CD4-positive, alpha-beta T cell treated with Interleukin-17A for 4 hours (primary cell): ENCODE measurements at places on chromosomes 5 and 9.

DNA sequence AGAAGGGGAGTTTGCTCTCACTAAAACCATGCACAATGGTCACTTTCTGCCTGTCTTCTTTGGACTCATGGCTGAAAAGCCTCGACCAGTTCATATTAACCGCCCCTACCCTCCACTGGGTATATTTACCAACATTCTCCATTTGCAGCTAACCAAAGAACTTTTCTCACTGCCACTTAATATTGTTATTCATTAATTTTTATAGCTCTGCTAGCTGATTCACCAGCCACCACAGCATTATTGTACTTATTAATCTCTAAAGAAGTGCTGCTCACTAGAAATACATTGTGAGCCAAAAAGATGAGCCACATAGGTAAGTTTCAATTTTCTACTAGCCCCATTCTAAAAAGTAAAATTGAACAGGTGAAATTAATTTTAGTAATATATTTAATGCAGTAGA is 33.4 kb upstream of the SMIM32 start:
- DNase-seq: no peak

DNA sequence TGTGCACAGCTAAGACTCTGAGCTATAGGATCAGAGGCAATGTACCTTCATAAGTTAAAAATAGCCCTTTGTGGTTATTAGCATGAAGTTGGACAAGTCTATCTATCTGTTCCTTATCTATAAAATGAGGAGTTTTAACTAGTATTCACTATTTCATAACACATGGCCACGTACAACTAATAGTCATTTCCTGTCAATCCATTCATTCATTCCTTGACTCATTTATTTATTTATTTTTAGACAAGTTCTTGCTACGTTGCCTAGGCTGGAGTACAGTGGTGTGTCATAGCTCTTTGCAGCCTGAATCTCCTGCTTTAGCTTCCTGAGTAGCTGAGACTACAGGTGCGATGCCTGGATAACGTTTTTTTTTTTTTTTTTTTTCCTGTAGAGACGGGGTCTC is 92.1 kb downstream of the NR3C1 start:
- no peak for DNase-seq

DNA sequence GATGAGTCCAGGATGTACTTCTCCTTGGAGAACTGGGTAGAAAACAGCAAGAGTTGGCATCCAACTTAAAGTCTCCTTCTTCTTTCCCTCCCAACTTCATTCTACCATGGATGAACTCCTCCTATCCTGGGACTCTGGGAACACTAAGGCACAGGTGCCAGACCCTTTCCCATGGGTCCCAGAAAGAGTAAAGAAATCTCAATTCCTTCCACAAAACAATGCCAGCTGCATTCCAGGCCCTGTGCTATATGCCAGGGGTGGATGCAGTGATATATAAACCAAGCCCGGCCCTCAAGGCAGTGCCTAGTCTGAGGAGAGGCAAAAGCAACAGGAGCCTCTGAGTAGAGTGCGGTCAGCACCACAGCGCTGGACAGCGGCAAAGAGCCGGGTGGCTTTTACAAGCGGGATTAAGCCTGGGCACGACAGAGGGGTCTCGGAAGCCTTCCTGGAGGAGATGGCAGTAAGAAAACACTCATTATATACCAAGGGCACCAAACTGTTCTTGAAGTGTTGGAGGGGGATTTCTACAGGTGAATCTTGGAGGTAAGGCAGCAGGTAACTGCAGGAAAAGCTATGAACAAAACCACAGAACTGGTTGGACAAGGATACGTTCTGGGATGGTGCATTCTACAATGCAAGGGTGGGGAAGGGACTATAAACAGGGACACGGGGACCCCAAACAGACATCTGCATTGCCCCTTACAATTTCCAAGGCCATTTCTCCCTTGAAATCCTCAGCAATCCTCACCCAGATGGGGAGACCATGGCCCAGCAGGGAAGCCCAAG is 16.4 kb upstream of the TOR2A start:
- DNase-seq: no peak

DNA sequence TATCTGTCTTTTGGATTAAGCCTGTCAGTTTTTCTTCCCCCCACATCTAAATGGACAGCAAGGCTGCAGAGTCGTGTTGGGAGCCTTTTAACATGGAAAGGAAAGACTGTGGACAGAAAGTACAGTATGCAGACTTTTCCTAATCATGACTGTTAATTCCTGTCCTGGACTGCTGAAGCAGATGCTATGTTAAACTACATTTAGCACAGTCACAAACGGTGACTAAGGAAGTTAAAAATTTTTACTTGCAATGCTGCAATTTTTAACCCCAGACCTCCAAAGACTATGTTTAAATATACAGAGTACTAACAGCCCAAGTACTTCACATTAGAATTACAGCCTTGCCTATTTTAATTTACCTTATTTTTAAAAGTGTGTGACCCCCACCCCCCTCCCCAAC is 51.8 kb downstream of the ELAVL2 start:
- DNase-seq: no peak

DNA sequence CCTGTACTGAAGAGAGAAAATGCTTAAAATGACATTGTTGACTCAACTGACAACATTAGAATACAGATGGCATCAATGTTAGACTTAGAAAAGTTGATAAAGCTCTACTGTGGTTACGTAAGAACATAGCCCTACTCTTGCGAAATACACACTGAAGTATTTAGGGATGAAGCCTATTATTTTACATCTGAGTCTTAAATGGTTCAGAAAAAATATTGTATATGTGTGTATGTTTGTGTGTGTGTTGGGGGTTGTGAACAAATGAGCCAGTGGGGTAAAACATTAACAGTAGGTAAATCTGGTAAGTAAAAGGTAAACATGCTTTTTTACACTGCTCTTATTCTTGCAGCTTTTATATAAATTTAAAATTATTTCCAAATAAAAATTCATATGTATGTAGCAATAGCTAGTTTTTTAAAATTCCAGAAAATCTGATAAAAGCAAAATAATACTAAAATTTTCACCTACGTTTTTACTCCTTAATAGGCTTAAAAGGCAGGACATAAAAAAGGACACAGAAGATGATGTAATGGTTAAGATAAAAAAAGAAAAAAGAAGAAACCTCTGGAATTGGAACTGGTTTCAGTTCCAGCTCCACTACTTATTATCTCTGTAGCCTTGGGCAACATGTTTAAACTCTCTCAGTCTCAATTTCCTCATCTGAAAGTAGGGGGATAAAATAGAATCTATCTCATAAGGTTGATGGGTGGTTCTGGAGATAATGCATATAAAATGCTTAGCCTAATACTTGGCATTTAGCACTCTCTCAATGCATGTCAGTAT is 44.3 kb downstream of the GARNL3 start:
- no peak for DNase-seq

DNA sequence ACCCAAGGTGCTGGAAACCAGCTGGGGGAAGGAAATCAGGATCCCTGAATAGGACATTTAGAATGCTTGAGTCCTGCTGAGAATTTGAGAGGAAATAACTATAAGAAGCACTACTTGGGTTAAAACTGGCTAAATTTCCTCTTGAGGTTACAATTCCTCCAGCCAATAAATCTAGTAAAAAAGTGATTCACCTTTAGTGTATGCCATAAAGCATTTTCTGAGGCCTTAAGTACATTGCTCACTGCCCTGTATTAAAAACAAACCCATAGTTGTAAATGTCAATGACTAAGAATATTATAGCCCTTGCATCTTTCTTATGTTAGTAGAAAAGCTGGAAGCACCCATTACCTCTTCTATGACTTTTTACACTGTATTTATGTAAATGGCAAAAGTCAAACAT is 634.7 kb upstream of the ARRDC3 start:
- no peak for DNase-seq

- DNase-seq: no peak
These were observed 296.8 kb downstream of the EBF1 start for GRCh38 chr5:158802941-158803341.

DNA sequence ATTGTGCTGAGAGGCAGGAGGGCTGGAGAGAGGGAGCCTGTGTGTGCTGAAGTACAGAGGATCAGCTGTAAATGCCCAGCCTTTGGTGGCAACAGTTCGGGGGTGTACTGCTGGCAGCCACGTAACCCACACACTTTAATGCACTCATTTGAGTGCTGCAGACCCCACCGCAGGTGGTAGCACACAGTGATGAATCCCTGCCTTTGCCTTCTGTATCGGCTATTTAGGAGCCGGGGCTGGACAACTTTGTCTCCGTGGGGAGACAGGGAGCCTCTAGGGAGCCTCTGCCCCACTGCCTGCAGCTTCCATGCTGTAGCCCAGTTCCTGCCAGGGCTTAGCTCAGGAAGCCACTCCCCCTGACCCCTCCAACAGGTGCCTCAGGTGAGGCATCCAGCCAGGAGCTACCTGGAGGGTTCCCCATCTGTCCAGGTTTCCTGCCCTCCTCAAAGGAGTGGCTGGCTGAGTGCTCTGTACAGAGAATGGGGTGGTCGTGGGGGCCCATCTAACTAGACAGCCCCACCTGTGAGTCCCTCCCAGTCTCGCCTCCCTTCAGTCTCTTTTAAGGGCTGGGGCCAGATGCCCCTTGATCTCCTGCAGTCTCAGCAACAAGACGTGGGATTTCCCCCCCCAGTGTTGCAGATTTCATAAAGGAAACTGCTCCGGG is 44.5 kb downstream of the SECISBP2 start:
- DNase-seq: peak; percentile 3

DNA sequence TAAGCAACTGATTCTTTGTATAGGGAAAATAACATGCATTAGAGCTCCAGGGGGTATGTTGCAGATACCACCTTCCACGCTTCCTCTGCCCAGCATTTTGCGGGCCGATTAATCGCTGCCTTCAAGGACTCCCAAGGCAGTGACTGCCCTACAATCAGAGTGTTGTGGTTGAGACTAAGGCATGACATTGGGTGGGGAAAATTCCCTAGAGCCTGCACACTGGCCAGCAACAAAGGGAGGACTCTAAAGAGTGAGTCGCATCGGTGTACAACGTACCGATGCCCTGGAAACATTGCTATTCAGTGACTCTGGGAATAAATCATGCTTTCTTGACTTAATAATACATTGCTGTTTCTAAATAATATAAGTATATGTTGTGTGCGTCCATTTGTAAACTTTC is 119.7 kb downstream of the ZNF462 start:
- DNase-seq: no peak

DNA sequence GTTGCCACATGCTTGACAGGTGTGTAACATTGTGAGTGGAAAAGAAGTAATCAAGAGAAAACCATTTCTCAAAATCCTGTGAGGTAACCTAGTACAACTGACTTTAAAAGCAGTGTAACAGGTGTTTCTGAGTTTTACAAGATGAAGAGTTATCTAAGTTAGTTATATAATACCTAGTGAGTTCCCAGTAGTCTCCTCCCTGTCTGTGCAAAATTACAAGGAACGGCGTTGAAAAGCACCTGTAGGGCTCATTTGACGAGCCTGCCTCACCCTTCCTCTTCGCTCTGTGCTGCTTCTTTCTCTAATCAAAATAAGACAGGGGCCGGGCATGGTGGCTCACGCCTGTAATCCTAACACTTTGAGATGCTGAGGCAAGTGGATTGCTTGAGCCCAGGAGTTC is 132.9 kb upstream of the SLC30A5 start:
- DNase-seq: no peak

DNA sequence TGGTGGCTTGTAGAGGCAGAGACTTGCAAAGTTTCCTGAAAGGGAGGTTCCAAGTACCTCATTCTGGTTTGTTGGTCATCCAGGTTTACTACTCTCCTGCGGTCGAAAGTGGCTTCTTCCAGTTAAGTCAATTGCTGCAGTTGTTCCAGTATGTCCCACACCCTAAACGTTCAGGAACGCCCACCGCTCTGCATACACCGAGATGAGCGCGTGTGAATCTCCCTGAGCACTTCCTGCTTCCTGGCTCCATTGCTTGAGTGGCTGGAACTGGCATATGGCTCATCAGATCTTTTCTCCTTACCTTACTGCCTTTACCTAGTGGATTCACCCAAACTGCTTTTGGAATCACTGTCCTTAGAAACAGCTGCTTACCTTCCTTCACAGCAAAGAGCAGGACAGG is 59.1 kb upstream of the GLIS3 start:
- no peak for DNase-seq

- DNase-seq: no peak
These were observed 124.9 kb downstream of the MRPS30 start for GRCh38 chr5:44933686-44934085.

DNA sequence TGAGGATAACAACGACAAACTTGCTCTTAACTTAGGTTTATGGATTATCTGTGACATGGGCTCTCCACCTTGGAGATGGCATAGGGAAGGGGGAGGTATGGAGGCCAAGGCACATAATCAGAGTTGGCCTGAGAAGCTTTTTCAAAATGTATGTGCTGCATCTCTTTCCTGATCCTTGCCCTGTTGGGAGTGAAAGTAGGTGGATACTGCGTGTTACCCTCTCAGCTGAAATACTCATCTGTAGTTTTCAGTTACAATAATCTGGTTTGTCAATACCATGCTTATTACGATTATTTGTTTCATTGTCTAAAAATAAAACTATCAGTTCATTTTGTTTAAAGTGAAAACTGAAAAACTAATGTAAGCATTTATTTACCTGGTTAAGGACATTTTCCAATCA is 86.7 kb downstream of the SLC44A1 start:
- DNase-seq: no peak

- DNase-seq: no peak
These were observed 57.0 kb upstream of the ACOT12 start for GRCh38 chr5:81450940-81451339.

- DNase-seq: no peak
These were observed 280.4 kb downstream of the PSAT1 start for GRCh38 chr9:78577156-78577906.
